ENCODE measurements at places on chromosomes 7 and 10.

GRCh38 chr7:120259386-120259785, 13.6 kb upstream of the KCND2 start:
- DNase-seq = no peak

DNA sequence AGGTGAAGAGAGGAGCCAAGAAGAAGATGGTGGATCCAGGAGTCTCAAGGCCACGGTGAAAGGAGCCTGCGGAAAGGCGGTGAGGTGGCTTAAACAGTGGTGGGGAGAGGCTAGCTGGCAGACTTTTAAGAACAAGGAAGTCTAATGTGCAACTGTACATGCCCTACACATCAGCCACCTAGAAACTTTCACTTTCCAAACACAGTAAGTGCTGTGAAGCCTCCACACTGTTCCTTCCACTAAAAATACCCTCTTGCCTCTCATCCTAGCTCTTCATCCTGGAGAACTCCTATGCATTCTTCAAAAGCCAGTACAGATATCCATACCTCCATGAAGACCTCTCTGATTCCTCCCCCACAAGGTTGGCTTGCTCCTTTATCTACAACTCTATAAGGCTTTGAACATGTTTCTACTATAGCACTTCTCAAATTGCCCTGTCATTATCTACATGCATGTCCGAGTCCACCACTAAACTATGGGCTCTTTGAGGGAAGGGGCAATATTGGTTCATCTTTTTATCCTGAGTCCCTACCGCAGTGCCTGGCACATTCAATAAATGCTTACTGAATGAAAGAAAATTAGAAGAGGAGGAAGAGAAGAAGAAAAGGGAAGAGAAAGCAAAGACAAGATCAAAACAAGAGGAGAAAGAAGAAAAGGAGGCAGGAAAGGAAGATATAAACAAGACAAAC, 54.2 kb downstream of the DNAJC12 start:
- DNase-seq = no peak

- no peak for DNase-seq
These were observed 176.9 kb upstream of the ZWINT start for GRCh38 chr10:56537984-56538383.

GRCh38 chr10:59753267-59753666, at the start of gene MRLN:
Gene MRLN (minus strand): TSS chr10:59753455.
- no peak for DNase-seq

DNA sequence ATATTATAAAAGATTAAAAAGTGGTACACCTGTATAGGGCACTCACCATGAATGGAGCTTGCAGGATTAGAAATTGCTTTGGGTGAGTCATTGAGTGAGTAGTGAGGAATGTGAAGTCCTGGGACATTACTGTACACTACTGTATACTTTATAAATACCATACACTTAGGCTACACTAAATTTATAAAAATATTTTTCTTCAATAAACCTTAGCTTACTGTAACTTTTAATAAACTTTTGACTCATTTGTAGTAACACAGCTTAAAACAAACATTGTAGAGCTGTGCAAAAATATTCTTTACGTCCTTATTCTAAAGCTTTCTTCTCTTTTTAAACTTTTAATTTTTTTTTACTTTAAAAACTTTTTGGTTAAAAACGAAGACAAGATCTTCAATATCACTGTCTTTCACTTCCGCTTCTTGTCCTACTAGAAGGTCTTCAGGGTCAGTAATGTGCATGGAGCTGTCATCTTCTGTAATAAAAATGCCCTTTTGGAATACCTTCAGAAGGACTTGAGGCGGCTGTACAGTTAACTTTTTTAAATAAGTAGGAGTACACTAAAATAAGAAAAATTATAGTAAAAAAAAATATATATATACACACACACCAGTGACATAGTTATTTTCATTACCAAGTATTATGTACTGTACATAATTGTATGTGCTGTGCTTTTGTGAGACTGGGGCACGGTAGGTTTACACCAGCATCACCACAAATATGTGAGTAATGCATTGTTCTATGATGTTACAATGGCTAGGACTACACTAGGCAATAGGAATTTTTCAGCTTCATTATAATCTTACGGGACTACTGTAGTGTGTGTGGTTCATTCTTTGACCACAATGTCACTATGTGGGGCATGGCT, 3.5 kb downstream of the STK31 start:
- no peak for DNase-seq

- DNase-seq = no peak
These were observed 123.7 kb downstream of the KAT6B start for GRCh38 chr10:74949843-74950765.

- DNase-seq = no peak
These were observed 75.1 kb downstream of the DGKI start for GRCh38 chr7:137771679-137772078.

DNA sequence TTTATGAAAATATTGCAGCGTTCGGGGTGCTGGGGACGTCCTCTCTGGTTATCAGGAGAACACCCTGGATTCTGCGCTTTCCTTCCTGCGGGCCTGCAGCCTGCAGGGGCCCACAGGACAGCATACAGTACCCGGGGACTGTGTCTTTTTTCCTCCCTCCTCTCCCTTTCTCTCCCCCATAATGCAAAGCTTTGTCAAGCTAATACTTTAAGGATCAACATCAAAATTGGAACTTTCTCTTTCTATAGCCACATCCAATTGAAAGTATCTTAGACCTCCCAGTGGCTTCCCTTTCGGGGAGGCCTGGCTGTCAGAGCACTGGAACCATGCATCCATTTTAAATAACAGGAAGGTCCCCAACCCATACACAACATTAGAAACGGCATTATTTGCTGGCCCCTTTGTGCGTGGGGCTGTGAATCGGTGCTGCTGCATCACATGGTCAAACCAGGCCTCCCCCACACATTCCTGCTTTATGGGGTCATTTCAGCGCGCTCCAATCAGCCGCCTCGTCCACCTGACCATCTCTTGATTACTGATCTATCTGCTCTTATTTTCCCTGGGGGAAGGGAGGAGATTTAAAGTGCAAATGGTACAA, 505.1 kb downstream of the DNAJB6 start:
- DNase-seq = no peak

All from stimulated activated CD4-positive, alpha-beta T cell treated with anti-CD3 and anti-CD28 coated beads, TNF-alpha, amount 100 ng/mL, for 48 hours (primary cell).